ENCODE measurements at places on chromosomes 16 and 17.

DNA sequence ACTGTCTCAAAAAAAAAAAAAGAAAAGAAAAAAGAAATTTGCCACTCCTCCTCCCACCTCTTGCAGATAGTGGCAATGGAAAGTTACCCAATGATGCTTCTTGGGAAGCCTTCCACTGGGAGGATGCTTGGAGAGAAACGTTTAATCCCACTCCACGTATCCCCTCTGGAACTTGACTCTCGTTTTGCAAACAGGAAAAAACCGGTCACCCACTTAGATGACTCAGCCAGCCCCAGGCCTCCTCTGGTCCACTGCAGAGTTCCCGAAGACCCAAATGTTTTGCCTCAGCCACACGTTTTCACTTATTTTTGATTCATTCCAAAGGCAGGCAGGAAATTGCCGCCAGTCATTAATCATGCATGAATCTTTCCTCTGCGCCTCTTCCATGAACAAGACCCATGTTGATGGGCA, 9.3 kb upstream of the TNFRSF17 start:
- no peak for DNase-seq

DNA sequence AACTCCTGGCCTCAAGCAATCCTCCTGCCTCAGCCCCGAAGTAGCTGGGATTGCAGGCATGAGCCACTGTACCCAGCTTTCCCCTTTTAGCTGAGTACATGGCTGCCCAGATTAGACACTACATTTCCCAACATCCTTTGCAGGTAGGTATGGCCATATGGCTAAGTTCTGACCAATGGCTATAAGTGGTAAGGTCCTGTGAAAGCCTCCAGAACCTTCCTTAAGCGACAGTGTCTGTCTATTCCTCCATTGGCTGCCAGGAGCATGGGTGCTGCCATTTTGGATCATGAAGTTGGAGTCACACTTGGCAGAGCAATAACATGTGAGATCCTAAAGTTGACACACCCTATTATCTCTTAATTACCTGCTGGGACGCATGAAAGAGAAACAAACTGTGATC, 24.4 kb upstream of the CRHR1 start:
- no peak for DNase-seq

DNA sequence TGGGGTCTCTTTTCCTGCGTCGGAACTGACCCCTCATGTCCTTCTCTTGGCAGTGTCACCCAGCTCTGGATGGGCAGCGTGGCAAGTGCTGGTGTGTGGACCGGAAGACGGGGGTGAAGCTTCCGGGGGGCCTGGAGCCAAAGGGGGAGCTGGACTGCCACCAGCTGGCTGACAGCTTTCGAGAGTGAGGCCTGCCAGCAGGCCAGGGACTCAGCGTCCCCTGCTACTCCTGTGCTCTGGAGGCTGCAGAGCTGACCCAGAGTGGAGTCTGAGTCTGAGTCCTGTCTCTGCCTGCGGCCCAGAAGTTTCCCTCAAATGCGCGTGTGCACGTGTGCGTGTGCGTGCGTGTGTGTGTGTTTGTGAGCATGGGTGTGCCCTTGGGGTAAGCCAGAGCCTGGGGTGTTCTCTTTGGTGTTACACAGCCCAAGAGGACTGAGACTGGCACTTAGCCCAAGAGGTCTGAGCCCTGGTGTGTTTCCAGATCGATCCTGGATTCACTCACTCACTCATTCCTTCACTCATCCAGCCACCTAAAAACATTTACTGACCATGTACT, 13.2 kb downstream of the IGFBP4 start:
- no peak for DNase-seq

DNA sequence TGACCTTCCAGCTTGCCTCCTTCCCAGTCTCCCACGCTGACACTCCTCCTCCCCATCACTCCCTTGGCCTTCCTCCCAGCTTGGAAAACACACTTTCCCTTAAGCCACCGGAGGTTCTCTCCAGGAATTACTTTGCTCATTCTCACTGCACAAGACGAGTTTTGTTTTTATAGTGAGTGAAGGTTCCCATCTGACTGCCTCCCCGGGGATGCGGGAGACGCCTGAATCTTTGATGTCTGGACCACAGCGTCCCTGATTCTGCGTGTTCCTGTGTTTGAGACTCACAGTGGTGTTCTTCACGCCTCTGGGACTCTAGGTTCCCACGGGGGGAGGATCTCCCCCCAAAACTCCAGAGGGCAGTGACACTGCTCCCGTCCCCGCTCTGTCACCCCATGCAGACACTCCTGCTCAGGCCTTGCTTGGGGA, 2.0 kb downstream of the DNAI2 start:
- DNase-seq = no peak

GRCh38 chr17:18324140-18325050, 9.3 kb downstream of the SMCR8 start:
- DNase-seq = no peak

GRCh38 chr16:58018803-58019202, 6.8 kb upstream of the MMP15 start:
- DNase-seq = no peak

GRCh38 chr16:17372386-17372785, 98.4 kb downstream of the XYLT1 start:
- no peak for DNase-seq

- DNase-seq = no peak
These were observed 18.3 kb upstream of the CCL5 start for GRCh38 chr17:35898283-35899070.

All from stimulated activated CD8-positive, alpha-beta memory T cell treated with anti-CD3 and anti-CD28 coated beads, Interleukin-2, amount 100 ng/mL, for 1 hour (primary cell).